ENCODE measurements at places on chromosomes 12 and 14.

- no peak for DNase-seq
Observed at GRCh38 chr12:69519871-69520270, 49.7 kb downstream of the FRS2 start.

DNA sequence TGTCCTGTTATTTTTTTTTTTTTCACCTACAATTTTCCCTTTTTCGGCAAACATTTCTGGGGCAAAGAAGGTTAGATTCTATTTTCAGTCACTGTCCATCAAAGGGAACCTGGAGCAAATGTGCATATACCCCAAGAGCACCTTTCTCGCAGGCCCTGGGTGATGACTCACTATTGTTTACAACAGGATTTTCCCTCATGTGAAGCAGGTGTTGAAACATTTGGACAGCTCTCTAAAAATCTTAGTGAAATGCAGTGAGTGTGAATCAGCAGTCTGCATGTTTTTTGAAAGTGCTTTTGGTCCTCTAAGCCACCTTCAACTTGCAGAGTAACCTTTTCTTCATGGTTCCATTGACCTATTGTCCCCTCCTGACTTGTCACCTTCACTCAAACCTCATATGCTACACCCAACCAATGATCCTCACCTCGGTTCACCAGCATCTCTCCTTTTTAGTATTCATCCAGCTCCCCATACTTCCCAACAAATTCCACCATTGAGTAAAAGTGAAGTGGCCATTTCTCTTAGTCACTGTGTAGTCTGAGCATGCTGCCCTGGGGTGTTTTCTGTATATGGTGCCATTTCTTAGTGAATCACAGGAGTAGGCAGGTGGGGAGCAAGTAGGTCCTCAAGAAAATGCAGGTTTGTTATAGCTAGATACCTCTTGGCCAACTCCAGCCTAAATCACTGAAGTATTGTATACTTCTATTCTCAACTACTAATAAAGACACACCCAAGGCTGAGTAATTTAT, 260.2 kb downstream of the BMP4 start:
- DNase-seq: no peak

DNA sequence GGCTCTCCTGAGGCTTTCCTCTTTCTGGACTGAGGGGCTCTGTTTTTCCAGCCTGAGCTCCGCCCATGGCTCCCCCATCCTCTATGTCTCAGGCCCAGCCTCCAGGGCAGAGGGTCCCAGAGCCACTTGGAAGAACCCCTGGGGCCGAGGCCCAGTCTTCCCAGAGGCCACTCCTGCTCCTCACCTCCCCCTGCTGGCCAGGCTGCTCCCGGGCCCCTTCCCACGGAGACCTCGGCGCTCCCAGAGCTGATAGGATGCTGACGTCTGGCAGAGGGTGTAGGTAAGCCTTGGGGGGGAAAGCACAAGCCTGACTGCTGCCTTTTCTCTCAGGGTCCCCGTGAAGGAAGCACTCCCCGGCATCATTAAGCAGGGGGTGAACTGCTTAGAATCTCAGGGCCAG, 51.4 kb downstream of the ERH start:
- DNase-seq: peak; percentile 34

- no peak for DNase-seq
Observed at GRCh38 chr12:26808766-26809476, 24.1 kb downstream of the ITPR2 start.

DNA sequence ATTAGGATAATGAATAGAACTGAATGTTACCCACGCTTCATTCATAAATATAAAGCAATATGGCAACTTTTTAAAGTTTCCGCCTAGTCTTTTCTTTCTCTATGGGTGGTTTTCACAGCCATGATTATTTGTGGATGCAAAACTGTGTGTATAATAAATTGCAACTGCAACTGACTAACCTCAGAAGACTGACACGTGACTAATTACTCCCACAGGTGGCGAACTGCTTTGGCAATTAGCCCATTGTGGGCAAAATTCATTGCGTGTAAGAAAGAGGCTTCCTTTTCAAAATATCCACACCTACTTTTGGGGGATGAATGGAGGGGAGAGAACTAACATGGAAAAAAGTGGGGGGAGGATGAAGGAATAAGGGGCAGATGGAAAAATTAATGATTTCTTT, 79.0 kb downstream of the SLC25A21 start:
- DNase-seq: no peak

DNA sequence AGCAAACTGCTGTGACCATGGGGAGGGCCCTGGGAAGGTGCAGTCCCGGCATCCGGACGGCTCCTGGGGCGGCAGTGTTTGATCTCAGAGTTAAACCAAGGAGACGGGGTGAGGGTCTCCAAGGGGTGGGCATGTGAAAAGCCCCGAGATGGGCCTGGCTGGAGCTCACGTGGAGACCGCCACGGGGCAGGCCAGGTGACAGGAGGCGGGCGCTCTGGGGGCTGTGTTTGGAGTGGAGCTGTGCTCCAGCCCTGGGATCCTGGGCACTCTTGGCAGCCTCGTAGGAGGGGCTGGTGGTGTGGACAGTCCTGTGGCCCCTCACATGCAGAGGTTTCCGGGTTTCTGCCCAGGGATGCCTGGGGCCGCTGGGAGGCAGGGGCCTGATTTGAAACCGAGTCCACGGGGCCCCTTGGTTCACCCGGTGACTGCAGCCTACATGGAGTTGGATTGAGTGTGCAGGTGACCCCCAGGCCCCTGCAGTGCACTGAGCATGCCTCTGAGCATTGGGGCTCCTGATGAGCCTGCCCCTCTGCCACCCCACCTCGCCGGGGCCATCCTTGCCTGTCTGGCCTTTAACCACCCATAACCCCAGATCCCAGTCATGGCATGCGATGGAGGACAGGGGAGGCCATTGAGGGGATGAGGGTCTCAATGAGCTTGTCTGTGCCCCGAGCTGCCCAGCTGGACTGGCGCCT, 8.4 kb downstream of the KIF26A start:
- DNase-seq: peak; percentile 7

- peak; percentile 52 for DNase-seq
Observed at GRCh38 chr12:4215229-4216186, 58.1 kb upstream of the CCND2 start.
